ENCODE measurements at places on chromosomes 7 and 10.

DNA sequence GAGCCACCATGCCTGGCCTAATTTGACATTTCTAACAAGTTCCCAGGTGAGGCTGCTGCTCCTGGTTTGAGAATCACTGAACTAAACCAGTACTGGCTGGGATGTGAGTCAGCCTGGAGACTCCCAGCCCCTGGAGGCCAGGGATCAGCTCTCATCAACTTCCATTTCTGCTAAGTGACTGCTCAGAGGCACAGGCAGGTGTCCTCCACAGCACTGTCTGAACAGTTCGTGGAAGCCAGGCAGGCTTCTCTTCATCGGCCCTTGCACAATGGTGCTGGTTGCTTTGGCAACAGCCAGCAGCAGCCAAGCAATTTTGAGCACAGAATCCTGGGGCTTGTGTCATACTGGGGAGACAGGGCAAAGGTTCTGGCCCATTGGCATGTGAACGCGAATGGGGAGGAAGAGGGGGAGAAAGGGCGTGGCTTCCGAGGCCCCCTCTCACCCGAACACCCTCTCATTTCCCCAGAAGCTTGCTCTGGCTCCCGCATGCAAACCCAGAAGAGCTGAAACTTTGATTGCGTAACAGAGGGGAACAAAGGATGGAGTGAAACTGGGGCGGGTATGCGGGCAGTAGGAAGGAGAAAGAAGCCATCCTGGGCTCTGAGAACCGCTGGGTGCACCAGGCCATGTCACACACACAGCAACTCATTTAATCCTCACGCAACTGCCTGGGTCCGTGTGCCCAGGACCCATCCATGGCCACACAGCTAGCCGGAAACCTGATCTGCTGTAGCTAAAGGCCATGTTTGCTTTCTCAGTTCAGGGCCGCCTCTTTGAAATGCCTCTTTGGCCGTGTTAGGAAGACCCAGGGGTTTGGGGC is 9.0 kb upstream of the POR start:
- peaks cover 8% of the 10 kb centered on the region for H3K4me1 ChIP-seq
- H3K36me3 ChIP-seq = no peaks in the 10 kb centered on the region
- peak overlapping the region; percentile 80 for H3K27ac ChIP-seq

DNA sequence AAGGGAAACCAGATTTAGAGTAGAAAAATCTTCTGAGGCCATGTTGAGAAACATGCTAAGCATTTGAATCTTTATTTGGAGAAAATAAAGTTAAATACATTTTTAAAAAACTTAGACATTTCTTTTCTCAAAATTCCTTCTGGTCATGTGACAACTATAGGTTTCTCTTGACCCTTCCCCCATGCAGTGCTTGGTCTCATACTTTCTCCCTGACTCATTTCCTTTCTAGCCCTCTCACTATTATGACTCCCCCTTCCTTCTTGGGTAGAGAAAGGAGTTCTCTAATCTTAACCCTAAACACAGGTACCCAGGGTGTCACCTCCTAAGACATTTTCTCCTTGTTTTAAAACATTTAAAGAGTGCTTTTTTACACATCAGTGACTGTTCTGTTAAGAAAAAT is 179.5 kb upstream of the TMEM106B start:
- no peaks in the 10 kb centered on the region for H3K27me3 ChIP-seq
- no peaks in the 10 kb centered on the region for H3K36me3 ChIP-seq
- H3K4me3 ChIP-seq = no peak overlapping the region
- no peak for DNase-seq
- peaks cover 7% of the 10 kb centered on the region for H3K4me1 ChIP-seq
- no peak overlapping the region for H3K27ac ChIP-seq

- no peaks in the 10 kb centered on the region for H3K36me3 ChIP-seq
- H3K4me1 ChIP-seq = no peaks in the 10 kb centered on the region
- H3K4me3 ChIP-seq = no peak overlapping the region
- no peak for DNase-seq
- H3K27me3 ChIP-seq = peaks cover 18% of the 10 kb centered on the region
These were observed 30.7 kb downstream of the TECTB start for GRCh38 chr10:112313911-112314310.

DNA sequence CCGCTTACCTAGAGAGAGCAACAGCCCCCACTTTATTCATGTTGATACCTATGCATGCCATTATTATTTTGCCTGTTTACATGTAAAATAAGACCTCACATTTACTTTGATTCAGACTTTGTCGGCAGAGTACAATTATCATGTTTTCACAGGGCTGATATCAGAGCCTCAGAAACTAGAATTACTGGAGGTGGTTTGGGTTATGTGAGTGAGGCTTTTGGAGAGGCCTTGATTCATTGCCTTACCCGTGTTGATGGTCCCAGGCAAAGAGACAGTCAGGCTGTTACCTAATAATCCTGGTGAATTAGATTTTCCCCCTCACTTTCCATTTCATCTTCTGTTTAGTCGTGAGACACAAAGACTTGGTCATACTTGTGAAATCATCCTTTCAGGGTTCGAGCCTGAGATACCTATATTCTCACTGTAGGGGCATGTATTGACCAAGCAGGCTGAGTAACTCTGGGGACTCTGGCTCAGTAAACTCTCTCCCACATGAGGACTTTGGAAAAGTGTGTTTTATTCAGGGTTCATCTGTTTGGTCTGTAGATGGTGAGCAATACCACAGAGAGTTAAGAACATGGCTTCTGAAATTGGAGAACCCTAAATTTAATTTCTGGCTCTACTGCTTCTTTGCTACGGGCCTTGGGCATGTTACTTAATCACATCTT is 150.9 kb downstream of the CELF2 start:
- no peak overlapping the region for H3K27ac ChIP-seq
- peaks cover 55% of the 10 kb centered on the region for H3K27me3 ChIP-seq
- DNase-seq = no peak
- no peaks in the 10 kb centered on the region for H3K36me3 ChIP-seq
- no peak overlapping the region for H3K4me3 ChIP-seq

- DNase-seq = no peak
- H3K36me3 ChIP-seq = peaks cover 4% of the 10 kb centered on the region
- H3K4me1 ChIP-seq = peaks cover 26% of the 10 kb centered on the region
- H3K27ac ChIP-seq = peak overlapping the region; percentile 58
- no peak overlapping the region for H3K4me3 ChIP-seq
These were observed 45.5 kb downstream of the AOC1 start for GRCh38 chr7:150897502-150898474.

- no peaks in the 10 kb centered on the region for H3K27me3 ChIP-seq
- peaks cover 38% of the 10 kb centered on the region for H3K4me1 ChIP-seq
- H3K27ac ChIP-seq = peak overlapping the region; percentile 1
- no peak overlapping the region for H3K4me3 ChIP-seq
- DNase-seq = no peak
These were observed 79.5 kb downstream of the EEPD1 start for GRCh38 chr7:36232555-36232954.

GRCh38 chr7:139423091-139423490 is 60.4 kb downstream of the KLRG2 start:
- peaks cover 31% of the 10 kb centered on the region for H3K36me3 ChIP-seq
- DNase-seq = no peak
- H3K4me1 ChIP-seq = peaks cover 4% of the 10 kb centered on the region
- H3K27me3 ChIP-seq = no peaks in the 10 kb centered on the region
- peak overlapping the region; percentile 54 for H3K27ac ChIP-seq
- no peak overlapping the region for H3K4me3 ChIP-seq

- no peaks in the 10 kb centered on the region for H3K27me3 ChIP-seq
- no peak overlapping the region for H3K27ac ChIP-seq
- peaks cover 9% of the 10 kb centered on the region for H3K36me3 ChIP-seq
- H3K4me1 ChIP-seq = peaks cover 10% of the 10 kb centered on the region
- no peak for DNase-seq
These were observed 72.6 kb downstream of the ST7 start for GRCh38 chr7:117025891-117026290.
